NCI-H1092 treated with DMSO at 0.1 percent for 48 hours (cell line): ENCODE measurements at places on chromosomes 7 and 10.

GRCh38 chr7:157408258-157409101 lies 71.7 kb downstream of the DNAJB6 start:
- no peak for DNase-seq

- no peak for DNase-seq
Measured at GRCh38 chr10:5643346-5644067, 22.9 kb downstream of the ASB13 start.

DNA sequence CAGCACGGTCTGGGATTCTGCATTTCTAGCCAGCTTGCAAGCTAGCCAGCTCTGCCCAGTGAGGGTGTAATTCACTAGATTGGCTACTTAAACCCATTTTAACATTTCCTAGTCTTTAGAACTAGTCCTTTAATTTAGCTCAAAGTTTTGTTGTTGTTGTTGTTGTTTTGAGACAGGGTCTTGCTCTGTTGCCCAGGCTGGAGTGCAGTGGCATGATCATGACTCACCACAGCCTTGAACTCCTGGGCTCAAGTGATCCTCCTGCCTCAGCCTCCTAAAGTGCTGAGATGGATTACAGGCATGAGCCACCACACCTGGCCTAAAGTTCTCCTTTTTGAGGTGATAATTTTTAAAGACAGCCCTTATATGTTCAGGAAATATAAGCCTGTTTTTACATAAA lies 94.1 kb downstream of the BMPR1A start:
- DNase-seq = no peak

- DNase-seq = no peak
Measured at GRCh38 chr7:51069411-51070083, 247.1 kb downstream of the COBL start.

GRCh38 chr7:107494315-107494751 lies 24.5 kb downstream of the GPR22 start:
- no peak for DNase-seq
